ENCODE measurements at places on chromosomes 6 and 20.

- no peak for DNase-seq
Observed at GRCh38 chr20:57244627-57245214, 21.7 kb downstream of the BMP7 start.

- no peak for DNase-seq
Observed at GRCh38 chr20:2421247-2421646, 40.5 kb downstream of the TGM6 start.

GRCh38 chr6:20332441-20333006 lies 69.2 kb upstream of the E2F3 start:
- DNase-seq = no peak

GRCh38 chr20:44104798-44105517 lies 82.0 kb downstream of the JPH2 start:
- DNase-seq = no peak

GRCh38 chr20:37475252-37475651 lies 45.8 kb upstream of the NNAT start:
- no peak for DNase-seq

- no peak for DNase-seq
Observed at GRCh38 chr20:63947638-63948456, 8.4 kb downstream of the UCKL1 start.

DNA sequence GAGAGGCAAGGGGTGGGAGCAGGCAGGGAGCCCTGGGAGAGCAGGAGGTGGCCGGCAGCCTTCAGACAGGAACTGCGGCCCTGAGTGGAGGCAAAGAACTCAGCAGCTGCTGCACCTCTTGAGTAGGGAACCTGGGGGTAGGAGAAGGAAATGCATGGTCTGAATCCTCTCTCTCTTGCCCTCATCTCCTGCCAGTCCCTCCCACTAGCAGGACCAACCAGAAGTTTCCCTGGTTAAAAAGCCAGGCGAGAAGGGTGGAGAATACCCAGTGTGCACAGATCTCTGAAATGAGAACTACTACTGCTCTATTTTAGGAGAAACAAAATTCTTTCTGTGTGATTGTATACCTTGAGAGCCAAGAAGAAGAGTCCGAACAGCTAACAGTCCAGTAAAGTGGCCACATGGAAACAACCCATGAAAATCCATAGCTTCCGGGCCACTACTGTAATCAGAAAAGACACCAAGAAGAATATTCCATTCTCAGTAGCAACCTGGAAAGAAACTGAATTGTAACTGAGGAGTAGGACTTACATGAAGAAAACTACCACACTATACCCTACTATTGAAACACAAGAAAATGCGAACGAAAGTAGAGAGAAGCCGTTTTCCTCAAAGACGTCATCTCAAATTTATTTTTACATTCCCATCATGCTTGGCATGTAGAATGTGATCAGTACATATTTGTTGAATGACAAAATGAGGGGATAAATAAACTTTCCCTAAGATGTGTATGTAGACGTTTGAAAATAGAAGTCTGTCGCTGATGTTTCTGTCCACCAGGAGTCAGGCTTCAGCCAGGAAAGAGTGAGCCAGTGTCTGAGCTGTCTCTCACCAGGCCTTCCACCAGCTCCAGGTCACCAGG lies 25.6 kb downstream of the WRNIP1 start:
- peak; percentile 28 for DNase-seq

DNA sequence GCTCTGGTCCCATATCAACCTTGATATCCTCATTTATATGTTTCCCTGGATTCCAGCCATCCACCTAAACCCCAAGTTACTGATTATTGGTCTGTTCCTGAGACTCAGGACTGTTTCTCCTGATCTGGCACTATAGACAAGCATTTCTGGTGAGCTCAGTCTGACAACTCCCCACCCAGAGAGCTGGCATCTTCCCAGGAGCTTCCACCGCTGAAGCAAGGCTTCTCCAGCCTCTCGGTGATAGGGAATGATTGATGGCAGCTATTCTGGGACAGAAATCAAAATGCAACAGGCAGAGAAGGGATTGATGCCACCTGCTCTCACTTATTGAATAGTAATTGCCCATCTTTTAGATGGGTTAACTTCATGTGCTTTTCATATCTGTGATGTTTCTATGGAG lies 169.7 kb upstream of the GGTLC1 start:
- no peak for DNase-seq

- DNase-seq = no peak
Observed at GRCh38 chr20:49110767-49111694, 64.9 kb downstream of the CSE1L start.

- no peak for DNase-seq
Observed at GRCh38 chr6:131660195-131660594, 23.1 kb downstream of the ENPP3 start.

DNA sequence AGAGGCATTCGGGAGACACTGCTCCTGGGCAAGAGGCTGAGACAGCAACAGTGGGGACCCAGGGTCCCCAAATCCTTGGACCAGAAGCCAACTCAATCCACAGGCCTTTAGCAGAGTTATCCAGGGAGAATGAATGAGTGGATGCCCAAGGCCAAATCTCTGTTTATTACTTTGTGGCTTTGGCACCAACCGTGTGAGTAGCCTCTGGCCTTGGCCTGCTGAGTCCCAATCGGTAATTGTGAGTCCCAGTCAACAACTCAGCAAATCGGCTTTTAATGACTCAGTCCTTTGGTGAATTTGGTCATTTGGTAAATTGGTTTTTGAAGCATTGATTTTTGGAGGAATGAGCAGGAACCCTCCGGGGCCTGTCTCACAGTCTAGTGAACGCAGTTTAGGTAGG lies 29.1 kb upstream of the ECI2 start:
- DNase-seq = no peak

DNA sequence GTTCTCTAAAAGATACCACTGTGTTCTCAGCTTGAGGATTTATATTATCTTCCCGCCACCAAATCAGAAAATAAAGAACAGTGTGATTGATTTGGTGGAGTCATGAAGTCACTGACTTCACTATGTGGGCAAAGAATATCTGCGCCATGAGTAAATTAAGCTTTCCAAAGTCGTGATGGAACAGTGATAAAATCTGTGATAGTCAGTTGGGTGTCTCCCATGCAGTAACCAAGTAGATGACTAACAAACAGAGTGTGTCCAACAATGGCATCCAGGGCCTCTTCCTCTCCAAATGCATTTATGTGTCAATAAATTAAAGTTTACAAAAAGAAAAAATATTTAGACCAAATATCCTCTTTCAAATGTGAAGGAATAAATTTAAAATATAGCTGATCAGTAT lies 87.0 kb upstream of the DST start:
- no peak for DNase-seq

DNA sequence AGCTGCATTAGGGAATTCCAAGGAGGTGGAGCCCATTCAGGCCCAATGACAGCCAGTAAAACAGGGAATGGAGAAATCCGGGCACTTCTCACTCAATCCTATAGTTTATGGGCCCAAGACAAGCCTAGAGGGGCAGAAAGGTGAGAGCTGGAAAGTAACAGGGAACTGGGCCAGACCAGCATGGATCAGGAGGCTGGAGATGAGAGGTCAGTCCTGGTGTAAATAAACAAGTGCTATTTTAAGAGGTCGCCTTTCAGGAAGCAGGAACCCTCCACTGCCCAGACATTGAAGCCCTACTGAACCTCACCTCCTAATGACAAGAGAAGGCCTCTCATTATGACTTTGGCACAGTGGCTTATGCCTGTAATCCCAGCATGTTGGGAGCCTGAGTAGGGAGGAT lies 57.2 kb upstream of the TGM3 start:
- DNase-seq = no peak

DNA sequence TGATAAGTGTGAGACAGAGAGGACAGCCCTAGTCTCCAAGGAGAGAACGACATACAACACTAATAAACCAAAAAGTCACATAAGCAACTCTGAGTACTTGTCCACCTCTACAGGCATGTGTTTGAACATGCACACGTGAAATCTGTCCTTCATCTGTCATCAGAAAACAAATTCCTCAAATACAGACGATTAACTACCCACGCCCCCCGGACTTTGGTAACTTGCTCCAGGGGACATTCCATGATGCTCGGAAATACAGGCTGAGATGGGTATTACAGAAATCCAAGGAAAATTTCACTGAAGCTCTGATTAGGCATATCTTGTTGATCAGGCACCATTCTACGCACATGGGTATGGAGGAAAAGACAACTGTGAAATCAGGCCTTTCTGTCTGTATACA lies 57.8 kb downstream of the LYRM4 start:
- DNase-seq = no peak

DNA sequence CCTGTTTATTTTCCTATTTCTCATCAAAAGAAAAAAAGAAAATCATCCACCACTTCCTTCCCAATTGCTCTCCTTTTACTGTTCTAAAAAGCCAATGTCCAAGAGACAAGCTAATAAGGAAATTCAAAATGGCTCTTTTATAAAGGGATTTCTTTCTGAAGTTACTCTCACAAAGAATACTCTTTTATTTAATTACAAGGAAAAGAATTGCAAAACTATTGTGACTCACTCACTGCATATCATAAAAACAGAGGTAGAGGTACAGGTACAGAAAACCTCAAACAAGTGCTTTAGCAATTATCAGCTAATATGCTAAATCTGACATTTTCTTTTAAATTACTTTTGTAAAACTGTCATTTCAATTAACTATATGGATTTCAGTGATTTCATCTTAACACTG lies 18.1 kb downstream of the DEK start:
- no peak for DNase-seq

DNA sequence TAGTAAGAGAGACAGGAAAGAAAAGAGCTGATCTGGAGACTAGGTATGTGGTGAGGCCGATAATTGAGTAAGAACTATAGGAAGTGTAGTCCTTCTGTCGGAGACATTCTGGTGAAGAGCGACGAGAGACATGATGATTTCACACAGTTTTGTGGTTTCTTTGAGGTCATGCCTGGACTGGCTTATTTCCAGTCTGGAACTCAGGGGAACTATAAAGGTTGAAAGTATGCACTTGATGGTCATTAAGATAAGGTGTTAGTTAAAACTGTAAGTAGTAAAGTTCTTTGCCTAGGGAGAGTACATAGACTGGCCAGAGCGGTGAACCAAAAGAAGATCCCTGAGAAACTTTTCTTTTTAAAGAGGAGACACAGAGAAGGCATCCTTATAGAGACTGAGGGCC lies 68.8 kb downstream of the RFX6 start:
- DNase-seq = no peak

DNA sequence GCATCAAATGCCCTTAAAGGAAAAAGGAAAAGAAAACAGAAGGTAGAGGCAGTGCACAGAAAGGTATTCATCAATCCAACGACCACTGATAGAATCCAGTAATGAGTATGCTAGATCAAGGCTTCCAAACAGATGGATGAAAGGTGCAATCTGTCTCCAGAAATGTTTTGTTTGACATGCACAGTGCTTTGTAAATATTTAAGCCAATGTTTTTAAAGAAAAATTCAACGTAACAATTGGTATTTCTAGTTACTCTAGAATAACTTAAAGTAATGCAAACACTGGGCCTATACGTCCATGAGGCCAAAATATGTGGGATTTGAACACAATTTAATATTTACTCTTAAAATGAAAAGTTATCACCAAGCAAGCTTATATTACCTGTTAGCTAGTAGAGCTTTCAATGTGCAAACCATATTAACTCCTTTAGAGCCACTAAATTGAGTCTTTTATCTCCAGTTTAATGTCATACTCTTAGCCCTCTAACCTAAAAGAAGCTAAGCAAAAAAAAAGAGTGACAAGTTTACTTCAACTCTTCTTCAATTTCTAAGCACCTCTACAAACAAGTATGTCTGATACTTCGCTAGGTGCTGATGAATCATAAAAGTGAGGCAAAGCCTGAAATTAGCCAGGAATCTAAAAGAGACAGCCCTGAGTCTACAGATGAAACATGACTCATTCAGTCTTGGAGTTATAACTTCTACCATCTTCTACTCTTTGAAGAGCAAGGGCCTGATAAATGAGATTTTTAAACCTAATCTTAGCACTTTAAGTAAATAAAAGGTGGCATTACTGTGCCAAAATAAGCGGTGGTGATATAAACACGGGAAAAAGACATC lies 169.8 kb downstream of the PTPRK start:
- no peak for DNase-seq

- DNase-seq = no peak
Observed at GRCh38 chr20:48541581-48542071, 286.2 kb downstream of the PREX1 start.

GRCh38 chr6:53353624-53354023 lies 4.9 kb upstream of the ELOVL5 start:
- DNase-seq = no peak

DNA sequence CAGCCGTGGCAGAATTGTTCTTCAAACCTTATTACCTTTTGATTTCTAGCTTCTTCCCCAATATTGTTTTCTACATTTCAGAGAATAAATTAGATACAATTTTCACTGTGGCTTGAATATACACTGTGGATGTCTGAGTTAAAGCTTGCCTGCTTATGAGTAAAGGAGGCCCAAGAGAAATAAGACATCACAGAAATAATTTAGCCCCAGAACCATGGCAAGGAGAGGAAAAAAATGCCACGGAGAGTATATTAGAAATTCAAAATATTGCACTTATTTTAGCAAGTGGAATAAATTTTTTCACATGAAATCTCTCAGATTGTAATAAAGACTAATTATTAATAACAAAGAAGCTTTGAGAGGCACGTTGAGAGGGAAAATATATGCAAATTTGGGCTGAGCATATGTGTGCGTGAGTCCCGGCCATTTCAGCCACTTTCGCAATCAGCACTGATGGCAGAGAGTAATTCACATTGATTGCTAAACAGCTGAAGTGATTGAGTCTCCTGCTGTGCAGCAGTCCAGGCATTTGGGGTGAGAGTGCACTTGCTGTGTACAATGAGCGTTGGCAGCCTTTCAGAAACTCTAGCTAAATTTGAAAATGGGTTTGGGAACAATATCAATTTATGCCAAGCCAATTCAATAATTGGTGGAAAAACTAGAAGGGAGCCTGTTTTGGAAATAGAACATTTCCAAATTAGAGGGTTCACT lies 596.0 kb downstream of the EPM2A start:
- no peak for DNase-seq

GRCh38 chr6:32194825-32195651 lies 2.6 kb upstream of the GPSM3 start:
- DNase-seq = no peak

- peak; percentile 36 for DNase-seq
Observed at GRCh38 chr20:38926934-38927616, 858 bp downstream of the FAM83D start.

DNA sequence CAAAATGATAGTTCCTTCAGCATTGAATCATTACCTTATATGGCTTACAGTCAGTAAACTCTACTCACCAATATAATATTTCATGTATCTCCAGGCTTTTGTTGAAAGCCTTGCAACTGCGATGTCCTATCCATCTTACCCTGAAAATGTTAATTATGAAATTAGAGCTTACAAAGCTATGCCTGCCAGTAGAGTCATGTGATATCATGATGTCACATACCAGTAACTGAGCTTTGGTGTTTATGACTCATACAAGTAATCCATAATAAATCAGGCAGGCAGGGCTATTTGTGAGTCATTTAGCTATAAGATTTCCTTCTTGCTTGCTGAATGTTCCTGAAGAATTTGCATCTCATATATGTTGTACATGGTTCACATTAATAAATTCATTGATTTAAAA lies 44.9 kb upstream of the FAM83B start:
- no peak for DNase-seq

- DNase-seq = no peak
Observed at GRCh38 chr6:34697904-34698559, 1.5 kb upstream of the ILRUN start.

GRCh38 chr6:84762220-84763002 lies 2.0 kb downstream of the TBX18 start:
- DNase-seq = no peak
